CMK (cell line): ENCODE measurements at places on chromosomes 4 and X.

DNA sequence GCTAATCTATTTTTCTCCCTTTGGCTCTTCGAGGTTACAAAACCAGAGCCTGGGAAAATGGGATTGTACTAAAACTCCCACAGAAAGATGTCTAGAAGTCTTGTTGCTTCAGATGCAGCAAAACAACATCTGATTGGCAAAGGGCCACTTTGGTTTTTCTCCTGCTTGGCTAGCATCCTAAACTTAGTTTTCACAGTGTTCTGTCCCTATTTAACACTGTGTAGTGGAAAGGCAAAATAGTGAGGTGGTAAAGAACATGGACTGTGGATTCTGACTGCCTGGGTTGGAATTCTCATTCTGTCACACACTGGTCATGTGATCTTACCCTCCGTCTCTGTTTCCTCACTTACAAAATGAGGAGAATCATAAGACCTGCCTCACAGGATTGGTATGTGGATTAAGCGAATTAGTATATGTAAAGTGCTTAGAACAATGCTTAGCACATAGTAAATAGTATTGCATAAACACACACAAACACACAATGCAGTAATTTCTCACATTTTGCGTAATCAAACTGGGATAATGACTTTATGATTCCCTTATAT, 23.5 kb downstream of the TIGD2 start:
- DNase-seq: no peak

GRCh38 chr4:122364700-122365404, 14.0 kb upstream of the ADAD1 start:
- peak; percentile 45 for DNase-seq

DNA sequence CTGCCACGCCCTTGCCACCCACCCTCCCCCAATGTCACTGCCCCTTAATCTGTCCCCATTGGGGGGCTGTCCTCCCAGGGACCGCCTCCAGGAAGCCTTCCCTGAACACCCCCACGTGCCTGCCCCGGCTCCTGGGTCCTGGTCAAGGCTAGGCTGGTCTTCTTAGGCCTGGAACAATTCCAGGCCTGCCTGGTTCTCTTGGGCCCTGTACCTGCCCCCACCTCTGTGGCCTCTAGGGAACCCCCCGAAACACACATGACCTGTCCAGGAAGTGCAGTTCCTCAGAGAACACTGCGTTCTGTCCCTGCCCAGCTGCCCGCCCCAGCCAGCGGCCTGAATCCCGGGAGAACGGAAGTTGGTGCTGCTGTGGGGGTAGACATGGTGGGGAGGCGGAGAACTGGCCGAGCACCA, 5.1 kb downstream of the MXD4 start:
- DNase-seq: no peak

GRCh38 chrX:118974908-118975671, 672 bp downstream of the LONRF3 start:
- no peak for DNase-seq

GRCh38 chr4:81919223-81919622, 447.5 kb upstream of the RASGEF1B start:
- no peak for DNase-seq

DNA sequence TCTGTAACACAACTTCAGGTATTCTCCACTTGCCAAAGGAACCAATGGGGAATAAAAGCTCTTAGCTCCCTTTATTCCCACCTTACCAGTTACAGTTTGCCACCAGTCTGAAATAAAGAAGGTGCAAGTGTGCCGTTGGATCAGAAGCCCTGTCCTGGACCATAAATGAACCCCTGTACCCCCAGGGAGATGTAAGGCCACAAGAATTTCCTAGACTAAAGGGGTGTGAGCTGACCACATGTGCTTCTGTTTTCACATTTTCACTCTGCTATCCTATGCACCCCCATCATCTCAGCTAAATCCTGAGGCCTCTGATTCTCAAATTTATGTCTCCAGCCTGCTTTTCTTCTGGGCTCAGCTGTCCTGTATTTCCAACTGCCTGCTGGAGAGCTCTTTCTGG, 221.2 kb downstream of the SPRY1 start:
- DNase-seq: no peak

DNA sequence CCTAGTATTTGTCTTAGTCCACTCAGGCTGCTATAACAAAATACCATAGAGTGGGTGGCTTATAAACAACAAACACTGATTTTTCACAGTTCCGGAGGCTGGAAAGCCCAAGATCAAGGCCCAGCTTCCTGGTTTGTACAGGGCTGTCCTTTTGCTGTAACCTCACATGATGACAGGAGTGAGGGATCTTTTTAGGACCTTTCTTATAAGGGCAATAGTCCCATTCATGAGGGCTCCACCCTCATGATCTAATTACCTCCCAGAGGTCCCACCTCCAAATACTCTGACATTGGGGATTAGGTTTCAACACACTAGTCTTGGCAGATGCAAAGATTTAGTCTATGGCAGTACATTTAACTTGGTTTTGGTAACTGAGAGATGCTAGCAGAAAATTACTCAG, 20.9 kb downstream of the GPAT3 start:
- no peak for DNase-seq

DNA sequence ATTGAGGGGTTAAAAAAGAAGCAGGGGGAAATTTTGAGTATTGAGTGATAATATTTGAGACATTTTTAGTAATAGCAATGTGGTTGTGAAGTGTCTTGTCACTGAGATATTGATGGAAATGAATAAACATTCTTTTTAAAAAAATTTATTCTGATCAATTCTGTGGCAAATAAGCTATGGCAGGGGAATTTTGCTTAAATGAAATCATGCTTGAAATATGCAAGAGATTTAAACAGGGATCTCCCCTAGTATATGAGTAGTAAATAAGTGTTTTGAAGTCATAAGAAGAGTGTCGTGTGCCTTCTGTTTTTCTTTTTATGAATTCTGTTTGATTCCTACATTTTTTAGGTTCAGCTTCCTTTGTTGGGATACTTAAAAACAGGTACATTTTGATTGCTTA, 23.2 kb downstream of the IL15 start:
- no peak for DNase-seq

- no peak for DNase-seq
Observed at GRCh38 chrX:31027351-31027750, 44.5 kb downstream of the FTHL17 start.

DNA sequence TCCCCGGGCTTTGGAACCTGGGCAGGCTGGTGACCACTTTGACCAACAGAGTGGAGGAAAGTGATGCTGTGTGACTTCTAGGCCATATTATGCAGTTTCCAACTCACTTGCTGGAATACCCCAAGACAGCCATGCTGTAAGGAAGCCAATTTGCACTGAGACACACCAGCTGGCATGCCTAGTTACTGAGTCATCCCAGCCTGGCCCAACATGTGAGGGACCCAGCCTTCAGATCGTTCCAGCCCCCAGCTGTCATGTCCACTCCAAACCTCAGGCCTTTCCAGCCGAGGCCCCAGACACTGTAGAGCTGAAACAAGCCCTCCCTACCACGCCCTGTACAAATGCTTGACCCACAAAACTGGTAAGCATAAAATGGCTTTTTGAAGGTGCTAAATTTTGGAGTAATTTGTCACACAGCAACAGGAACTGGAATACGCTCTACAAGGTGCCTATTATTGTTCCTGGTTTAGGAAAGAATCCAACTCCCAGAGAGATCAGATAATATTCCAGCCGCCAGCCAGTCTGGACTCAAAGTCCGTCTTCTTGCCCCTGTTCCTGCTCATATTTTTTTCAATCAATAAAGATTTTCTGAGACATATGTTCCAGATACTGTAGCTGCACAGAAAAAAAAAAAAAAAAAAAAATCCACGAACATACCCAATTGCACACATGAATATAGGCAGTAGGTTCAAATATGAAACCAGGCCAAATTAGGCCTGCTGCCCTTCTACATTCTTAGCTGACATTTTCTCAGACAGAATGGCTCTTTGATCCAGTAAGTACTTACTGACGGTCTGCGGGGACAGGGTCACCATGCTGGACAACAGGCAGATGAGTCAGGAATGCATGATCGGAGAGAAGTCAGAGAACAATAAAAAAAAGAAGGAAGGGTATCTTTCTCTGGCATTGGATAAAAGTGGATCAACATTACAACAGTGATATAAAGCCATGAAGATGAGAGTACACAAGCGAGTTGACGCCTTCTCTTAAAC, 35.1 kb downstream of the SH3KBP1 start:
- no peak for DNase-seq

DNA sequence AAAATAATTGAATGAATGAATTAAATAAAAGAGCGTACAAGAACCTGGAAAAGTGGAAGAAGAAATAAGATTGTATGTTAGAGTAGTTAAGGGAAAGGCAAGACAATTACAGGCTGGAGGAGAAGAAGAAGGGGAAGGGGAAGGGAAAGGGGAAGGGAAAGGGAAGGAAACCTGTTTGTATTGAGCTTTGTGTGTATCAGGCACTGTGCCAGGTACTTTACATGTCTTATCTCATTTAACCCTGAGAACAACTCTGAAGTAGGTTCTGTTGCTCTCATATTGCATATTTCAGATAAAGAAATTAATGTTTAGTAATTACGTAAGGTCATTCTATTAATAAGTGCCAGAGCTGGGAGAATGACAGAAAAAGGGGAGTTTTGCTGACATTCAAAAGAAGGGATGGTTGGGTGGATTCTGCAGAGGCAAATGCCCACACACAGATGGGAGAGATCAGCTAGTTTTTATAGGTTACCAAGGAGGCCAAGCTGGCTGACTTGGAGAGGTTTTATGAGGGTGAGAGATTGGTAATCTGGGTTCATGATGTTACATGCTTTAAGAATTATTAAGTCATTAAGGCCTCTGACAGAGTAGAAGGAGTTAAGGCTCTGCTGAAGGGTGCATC, 92.3 kb upstream of the LCORL start:
- no peak for DNase-seq

DNA sequence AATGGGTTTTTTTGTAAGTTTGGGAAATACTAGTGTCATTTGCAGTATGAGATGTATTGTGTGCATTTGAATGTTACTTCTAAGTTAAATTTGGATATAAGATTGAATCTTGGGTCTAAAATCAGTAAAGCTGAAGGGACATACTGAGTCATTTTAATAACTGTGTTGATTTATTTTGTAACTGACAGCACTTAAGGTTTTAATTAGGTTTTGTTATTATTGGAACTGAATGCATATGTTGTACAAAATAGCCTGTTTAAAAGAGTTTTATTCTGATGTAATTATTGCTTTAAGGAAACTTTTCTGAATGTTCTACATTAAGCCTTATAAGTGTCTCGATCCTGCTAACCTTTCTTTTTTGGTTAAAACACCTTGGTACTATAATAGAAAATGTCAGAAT, 396.6 kb downstream of the MAPK10 start:
- DNase-seq: no peak

DNA sequence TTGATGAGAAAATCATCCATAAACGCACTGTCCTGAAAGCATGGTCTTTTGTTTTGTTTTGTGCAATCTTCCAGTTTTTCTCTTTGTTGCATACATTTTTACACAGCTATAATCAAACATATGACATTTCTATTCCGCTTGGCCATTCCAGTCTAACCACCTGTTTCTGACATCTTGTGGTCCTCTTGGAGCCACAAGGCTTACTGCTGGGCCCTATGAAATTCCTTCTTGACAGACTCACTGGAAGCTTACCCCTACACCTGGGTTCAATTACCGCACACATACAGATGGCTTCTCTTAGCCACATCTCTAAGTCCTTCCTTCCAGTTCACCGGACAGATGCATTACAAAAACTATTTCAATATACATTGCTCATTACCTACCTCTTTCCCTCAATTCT, 72.4 kb downstream of the PAPSS1 start:
- no peak for DNase-seq

DNA sequence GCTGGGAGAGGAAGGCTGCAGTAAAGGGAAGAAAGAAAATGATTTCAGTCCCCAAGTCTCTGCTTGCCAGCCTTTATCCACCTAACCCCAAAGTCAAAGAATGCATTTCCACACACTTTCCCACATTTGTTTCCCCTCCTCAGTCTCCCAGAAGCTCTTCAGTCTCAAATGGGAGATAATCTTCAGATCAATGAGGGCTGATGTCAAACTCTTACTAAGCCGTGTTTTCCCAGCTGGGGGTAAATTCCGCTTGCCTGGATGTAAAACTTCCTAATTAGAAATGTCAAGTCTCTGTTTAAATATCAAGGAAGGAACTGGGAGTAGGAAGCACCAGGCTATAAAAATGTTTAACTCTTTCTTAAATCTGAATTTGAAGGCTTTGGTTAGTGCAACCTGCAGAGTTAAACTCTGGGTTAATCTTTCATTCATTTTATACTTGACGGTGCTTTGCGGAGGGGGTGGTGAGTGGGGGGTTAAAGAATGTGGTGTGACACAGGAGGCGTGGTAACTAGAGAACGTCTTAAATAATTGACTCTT, 601.4 kb upstream of the ACTRT1 start:
- no peak for DNase-seq

DNA sequence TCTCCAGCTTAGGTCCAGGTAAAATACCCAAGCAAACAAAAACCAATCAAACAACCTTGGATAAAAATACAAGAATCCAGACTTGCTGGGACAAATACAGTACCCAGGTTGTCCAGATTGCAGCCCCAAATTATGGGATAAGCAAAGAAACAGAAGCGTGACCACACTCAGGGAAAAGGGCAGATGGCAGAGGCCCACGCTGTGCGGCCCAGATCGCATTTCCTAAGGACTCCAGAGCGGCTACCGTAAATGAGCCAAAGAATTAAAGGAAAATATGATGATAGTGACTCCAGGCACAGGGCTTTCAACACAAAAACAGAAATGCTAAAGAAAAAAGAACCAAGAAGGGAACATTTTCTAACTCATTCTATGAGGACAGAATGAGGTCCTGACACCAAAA, 50.3 kb downstream of the FGFRL1 start:
- DNase-seq: no peak

DNA sequence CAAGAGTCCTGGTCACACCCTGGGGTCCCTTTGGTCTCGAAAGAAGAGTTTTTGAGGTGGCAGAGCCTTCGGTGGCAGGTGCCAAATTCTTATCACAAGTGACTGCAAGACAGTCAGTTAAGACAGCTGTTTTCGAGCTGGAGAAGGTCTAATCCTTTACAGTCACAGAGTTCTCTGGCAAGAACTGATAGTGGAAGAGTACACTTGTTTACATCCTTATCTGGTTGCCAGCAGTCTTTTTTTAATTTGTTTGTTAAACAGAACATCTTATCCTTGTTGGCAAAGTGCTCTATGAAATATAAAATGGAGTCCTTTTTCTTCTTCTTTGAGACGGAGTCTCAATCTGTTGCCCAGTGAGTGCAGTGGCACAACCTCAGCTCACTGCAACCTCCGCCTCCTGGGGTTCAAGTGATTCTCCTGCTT, 50.4 kb upstream of the ELOVL6 start:
- peak; percentile 90 for DNase-seq

- DNase-seq: no peak
Observed at GRCh38 chr4:145936997-145937901, 1.4 kb downstream of the ZNF827 start.

DNA sequence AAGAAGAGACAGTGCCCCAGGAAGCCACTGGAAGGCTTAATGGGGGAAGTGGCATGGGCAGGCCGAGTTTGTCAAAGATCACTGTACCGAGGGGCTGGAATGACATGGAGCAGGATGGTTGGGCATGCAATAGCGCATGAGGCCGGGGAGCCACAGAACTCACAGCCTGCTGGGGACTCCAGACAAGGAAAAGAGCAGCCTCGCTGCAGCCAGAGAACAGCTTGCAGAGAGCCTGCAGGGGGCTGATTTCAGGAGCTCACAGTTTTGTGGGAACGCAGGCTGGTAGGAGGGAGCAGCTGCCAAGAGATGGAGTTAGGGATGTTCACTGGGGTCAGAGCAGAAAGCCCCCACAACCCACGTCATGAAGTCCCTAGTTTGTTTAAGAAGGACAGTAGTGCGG, 45.4 kb downstream of the STOX2 start:
- DNase-seq: no peak
